Retina (tissue), 1 donor: ENCODE measurements at places on chromosomes 11 and 22.

DNA sequence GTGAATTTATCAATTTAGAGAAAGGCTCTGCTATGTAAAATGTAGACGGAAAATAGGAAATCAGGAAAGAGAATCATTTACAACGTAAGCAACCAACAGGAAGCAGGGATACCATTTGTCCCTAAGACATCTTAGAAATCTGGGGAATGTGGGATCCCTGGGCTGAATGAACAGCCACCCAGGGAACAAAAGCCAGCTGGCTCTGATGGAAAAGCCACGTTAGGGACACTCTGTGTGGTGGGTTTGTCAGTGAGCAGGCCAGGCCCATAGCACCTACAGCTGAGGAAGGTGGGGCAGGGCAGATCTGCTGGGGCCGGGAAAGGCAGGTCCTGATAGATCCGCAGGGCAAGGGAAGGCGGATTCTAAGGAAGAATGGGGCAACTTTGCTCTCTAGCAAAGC lies 87.1 kb upstream of the CSNK2A3 start:
- DNase-seq: no peak

DNA sequence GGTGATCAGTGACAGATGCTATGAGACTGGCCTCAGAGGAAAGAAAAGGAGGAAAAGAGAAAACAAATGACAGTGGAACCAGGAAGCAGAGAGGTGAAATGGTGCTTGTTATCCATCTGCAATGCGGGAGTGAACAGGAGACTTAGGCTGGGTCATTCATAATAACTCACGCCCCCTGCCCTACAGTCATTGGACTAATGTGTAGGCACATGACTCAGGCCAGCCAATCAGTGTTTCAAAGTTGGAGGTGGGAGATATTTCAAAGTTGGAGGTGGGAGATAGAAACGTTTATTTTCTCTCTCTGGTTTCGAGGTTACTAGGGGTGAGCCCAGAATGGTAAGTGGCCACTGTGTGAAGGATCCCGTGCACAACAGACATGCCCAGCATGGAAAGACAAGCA lies 30.3 kb downstream of the SLC22A6 start:
- DNase-seq: no peak

GRCh38 chr11:132587716-132588115 lies 944.6 kb downstream of the OPCML start:
- no peak for DNase-seq

- no peak for DNase-seq
These were observed 26.4 kb downstream of the IZUMO1R start for GRCh38 chr11:94330789-94331188.

DNA sequence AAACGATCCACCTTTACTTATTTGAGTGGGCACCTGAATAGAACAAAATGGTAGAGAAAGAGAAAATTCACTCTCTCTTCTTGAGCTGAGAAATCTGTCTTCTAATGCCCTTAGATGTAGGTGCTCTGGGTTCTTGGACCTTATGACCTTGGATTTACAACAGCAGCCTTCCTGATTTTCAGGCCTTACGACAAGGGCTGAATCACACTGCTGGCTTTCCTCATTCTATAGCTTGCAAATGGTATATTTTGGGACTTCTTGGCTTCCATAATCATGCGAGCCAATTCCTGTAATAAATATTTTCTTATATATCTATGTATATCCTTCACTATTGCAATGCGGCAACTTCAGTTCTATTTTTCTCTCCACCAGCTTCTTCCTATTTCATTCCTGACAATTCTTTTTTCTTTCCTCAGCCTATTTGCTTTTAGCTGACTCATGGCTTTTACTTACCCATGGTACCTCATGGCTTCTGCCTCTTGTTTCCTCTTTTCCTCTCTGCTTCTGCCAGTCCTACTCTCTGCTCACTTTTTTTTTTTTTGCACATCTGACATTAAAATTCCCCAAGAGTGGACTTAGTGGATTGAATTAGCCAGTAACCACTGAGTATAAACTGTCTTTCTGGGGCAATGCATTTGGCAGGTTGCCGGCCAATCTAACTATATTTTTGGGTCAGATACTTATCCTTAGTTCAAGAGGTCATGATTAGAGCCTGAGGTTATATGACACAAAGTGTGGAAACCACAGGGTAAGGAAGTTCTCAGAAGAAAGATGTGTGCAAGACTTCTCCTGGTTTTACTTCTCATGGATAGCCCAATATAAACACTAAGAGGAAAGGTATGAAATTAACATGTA lies 359.5 kb downstream of the TMEM135 start:
- DNase-seq: no peak

DNA sequence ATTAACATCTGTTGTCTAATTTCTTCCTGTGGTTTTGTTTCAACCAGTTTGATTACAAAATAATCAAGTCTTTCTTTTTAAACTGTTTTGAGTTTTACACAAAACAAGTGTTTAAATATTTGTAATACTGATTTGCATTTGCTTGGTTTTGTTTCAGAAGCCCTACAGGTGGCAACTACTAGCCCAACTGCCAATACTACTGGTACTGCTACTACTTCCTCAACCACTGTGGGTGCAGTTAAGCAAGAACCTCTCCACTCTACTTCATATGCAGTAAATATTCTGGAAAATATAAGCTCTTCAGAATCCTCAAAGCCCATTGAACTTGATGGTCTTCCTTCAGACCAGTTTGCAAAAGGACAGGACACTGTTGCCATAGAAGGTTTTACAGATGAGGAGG lies 61.1 kb downstream of the QSER1 start:
- DNase-seq: no peak

DNA sequence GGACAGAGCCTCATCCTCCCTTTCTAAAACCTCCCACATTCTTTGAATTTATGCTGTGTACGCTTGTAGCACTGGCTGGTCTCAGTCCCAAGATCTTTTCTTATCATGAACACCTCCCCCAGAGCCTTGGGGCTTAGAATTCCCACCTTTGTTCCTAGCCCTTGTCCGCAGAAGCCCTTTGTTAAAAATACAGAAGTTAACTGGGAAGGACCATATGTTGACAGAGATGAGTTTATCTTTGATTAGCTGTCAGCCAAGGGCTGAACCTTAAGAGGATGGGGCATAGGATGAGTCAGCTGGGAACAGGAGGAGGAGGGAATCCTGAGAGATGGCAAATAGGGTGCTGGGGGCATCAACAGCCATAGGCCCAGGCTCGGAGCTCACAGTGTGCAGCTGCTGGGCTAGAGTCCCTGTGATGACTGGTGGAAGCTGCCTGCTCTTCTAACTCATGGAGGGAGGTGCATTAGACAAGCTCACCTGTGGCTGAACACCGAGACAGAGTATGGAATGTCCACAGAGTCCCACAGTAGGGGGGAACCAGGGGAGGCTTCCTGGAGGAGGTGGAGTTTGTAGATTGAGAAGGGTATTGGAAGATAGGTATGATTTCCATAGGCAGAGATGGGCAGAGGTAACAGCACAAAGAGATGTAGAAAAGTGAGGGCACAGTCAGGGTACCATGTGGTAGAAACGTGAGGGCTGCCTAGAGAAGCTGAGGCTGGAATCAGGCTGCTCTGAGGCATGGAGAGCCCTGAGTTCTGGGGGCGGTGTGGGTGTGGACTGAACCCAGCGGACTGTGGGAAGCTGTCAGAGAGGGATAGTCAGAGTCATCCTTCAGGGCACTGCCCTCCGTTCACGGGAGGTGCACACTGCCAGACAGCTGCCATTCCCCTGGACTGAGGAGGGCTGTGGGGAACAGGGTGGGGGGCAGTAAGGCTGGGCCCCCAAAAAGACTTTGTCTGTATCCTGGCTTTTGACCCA lies 9.9 kb downstream of the MICAL2 start:
- no peak for DNase-seq

GRCh38 chr11:126406368-126406767 lies 50.9 kb downstream of the ST3GAL4 start:
- DNase-seq: no peak

GRCh38 chr11:73914284-73914683 lies 36.5 kb upstream of the DNAJB13 start:
- no peak for DNase-seq

- no peak for DNase-seq
These were observed 45.9 kb upstream of the ARHGAP32 start for GRCh38 chr11:129237880-129238638.

- DNase-seq: no peak
These were observed 365.0 kb downstream of the MIAT start for GRCh38 chr22:27022274-27022895.

- no peak for DNase-seq
These were observed 8.6 kb upstream of the CD3E start for GRCh38 chr11:118295815-118296454.

DNA sequence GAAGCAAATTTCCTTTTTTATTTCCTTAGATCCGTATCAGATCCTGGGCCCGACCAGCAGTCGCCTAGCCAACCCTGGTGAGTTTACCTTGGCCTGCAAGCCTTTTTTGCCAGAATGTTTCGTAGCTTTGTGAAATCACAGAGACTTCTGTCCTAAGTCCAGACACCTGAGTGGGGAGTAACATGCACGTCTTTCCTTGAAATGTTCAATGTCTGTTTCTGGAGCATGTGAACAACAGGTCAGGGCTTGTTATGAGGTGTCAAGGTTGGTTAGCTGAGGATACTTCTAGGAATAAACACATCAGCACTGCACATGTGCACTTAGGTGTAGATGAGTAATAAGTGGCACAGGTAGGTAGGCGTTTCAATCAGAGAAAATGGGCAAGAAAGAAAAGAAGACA lies 58.0 kb downstream of the KCNJ1 start:
- no peak for DNase-seq

DNA sequence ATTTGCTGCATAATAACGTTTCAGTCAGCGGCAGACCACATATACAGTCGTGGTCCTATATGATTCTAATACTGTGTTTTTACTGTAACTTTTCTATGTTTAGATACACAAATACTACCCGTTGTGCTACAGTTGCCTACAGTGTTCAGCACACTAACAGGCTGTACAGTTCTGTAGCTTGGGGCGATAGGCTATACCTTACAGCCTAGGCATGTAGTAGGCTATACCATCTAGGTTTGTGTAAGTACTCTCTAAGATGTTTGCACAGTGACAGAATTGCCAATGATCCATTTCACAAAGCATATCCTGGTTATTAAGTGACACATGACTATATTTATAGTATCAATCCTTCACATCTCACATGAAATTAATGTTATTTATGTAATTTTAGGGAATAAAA lies 78.2 kb downstream of the YAP1 start:
- no peak for DNase-seq
